ENCODE measurements at places on chromosomes 13 and 19.
A peak's percentile ranks its signal among the peaks of the same experiment; 100 is the strongest.

DNA sequence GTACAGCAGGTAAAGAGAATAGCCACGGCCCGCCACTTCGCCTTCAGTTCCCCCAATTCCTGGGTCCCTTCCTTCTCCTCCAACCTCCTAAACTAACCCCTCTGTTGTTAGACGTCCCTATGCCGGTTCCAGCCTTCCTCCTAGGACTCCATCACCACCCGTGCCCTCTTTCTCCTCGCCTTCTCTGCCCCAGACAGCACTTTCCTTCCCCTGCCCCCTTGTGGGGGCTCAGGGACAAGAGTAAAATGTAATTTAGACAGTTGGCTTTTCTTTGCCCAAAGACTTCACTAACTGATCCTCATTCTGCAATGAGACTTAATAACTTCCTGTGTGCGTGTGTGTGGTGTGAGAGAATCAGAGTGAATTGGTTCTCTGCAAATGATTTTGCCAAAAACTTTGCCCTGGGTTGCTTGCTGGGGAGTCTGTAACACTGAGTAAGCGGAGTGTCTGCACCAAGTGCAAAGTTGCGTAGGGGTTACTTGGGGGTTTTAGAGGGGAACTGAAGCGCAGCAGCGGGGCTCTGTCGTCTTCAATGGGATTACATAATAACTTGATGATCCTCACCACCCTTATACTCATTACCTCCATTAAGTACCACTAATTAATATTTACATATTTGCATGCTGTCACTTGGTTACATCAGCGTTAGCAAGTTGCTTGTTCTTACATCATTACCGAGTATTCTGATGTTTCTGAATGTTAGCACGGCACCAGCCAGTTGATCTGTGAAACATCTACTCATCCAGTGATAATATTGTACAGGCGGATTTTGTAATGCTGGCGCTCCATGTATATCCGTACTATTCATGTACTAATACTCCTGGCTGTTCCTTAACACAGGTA, 19.9 kb upstream of the SGCG start:
- DNase-seq = no peak

- DNase-seq = peak; percentile 82
Observed at GRCh38 chr19:46787331-46788261, 798 bp downstream of the SLC1A5 start.

- no peak for DNase-seq
Observed at GRCh38 chr13:75309981-75310580, 171.9 kb downstream of the TBC1D4 start.

GRCh38 chr13:39672378-39673132, 17.1 kb downstream of the COG6 start:
- DNase-seq = no peak

- DNase-seq = peak; percentile 79
Observed at GRCh38 chr19:2051773-2052704, 995 bp upstream of the MKNK2 start.

DNA sequence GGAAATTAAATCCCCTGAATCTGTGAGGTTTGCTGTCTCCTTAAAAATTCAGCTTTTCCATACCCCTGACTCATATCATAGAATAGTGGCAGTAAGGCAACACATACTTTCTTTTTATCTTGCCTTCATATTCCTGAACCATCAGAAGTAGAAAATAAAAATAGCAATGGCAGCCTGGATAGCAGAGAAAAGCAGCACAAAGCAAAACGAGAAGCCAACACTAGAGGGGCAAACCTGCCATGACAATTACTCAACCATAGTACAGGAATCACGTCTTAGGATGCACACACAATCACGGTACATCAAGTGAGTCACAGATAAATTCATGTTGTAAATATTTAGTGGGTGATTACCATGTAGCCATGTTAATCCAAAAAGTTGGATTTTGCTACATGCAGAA, 343.0 kb downstream of the ITGBL1 start:
- no peak for DNase-seq

DNA sequence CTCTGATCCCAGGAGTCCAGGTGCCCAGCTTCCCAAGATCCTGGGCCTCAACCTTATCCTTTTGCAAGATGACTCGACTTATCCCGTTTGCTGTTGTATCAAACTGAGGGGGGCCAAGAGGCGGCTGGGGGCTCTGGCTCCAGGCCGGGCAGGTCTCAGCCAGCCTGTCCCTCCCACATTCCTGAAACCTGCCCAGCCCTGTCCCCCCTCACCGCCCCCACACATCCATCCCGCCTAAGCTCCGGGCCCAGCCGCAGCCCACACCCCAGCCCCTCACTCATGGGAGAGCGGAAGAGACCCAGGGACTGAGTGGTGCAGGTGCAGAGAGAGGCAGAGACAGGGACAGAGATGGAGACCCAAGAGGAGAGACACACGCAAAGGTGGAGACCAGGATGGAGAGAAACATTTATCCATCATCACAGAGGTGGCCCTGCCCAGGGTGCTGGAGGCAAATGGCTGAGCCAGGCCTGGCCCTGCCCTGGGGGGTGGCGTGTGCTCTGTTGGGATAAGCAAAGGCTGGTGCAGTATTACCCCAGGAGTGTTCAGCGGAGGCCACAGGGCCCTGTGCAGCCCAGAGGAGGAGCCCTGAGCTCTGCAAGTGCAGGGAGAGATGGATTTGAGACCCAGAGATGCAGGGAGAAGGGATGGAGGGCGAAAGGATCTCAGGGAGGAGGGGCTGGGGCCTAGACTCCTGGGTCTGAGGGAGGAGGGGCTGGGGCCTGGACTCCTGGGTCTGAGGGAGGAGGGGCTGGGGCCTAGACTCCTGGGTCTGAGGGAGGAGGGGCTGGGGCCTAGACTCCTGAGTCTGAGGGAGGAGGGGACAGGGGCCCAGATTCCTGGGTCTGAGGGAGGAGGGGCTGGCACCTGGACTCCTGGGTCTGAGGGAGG, 1.6 kb downstream of the BCAM start:
- DNase-seq = no peak

DNA sequence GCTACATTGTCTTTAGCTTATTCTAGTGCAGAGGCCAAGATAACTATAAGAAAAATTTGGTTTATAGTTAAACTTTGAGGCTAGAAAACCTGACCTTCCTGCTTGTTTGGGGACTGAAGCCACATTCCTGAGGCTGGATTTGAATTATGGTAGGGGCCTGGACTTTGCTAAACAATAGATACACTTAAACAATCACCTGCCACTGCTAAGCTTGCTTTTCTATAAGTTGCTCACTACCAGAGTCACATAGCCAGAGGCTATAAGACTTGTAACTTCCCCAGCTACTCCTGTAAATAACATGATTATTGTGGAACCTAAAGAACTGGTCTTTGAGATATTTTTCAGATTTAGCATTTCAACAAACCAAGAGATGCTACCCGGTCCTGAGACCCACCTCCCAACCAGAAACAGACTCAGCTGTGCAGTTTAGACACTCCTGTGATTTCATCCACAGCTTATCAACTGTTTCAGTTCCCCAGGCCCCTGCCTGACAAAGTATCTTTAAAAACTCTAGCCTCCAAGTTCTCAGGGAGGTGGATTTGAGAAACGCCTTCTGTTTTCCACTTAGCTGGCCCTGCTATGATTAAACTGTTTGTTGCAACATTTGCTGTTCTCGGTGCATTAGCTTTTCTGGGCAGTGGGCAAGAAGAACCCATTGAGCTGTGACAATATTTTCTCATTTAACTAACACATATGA, 77.7 kb downstream of the MIPEP start:
- no peak for DNase-seq

DNA sequence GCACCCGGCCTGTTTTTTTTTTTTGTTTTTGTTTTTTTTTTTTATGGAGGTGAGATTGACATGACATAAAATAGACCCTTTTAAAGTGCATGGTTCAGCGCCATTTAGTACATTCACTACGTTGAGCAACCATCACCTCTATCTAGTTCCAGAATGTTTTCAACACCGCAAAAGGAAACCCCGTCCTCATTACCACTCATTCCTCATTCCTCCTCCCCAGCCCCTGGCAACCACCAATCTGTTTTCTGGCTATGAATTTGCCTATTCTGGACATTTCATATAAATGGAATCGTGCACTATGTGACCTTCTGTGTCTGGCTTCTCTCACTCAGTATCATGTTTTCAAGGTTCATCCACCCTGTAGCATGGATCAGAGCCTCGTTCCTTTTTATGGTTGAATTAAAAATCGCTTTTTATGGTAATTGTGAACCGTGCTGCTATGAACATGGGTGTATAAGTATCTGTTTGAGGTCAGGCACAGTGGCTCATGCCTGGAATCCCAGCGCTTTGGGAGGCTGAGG, 9.9 kb upstream of the ADGRE5 start:
- DNase-seq = no peak

- no peak for DNase-seq
Observed at GRCh38 chr13:99871249-99871898, 100.2 kb downstream of the ZIC5 start.

DNA sequence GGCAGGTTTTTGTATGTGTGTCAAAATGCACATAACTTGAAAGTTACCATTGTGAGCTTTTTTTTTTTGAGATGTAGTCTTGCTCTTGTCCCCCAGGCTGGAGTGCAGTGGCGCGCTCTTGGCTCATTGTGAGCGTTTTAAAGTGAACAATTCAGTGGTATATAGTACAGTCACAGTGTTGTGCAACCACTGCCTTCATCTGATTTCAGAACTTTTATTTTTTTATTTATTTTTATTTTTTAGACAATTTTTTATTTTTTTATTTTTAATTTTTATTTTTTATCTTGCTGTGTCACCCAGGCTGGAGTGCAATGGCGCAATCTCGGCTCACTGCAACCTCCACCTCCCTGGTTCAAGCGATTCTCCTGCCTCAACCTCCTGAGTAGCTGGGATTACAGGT, 15.0 kb downstream of the SLC25A42 start:
- DNase-seq = no peak

DNA sequence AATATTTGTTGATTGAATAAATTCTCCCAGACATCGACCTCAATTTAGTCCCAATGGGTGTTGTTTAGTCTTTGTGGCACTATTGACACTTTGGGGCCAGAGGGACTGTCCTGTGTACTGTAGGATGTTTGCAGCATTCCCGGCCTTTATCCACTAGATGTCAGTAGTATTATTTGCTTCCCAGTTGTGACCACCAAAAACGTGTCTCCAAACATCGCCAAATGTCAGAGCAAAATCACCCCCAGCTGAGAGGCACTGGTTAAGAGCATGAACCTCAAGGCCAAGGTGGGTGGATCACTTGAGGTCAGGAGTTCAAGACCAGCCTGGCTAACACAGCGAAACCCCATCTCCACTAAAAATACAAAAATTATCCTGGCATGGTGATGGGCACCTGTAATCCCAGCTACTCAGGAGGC, 15.4 kb downstream of the NLRP12 start:
- no peak for DNase-seq

GRCh38 chr19:41376241-41376997, at the start of gene TMEM91:
TSS of gene TMEM91 (plus strand) at chr19:41376533. CDS start at chr19:41378310, 1,777 bp downstream.
- peak; percentile 66 for DNase-seq

DNA sequence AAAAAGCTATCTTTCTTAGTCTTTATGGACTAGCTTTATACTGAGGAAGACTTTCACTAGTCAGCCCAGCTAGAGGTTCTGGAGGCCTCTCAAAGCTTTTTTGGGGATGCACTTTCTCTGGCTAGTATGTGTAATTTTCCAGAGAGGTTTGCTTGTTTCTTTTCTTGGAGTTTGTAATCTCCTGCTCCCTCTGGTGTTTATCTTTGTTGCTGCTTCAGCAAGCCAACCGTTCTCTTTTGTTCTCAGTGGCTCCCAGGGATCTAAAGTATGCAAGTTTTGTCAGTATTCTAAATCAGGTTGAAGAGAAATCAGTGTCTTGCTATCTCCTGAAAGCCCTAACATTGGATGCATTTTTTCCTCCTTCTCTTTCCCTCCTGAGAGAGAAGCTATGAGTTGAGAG, 121.1 kb upstream of the MYO16 start:
- DNase-seq = no peak

DNA sequence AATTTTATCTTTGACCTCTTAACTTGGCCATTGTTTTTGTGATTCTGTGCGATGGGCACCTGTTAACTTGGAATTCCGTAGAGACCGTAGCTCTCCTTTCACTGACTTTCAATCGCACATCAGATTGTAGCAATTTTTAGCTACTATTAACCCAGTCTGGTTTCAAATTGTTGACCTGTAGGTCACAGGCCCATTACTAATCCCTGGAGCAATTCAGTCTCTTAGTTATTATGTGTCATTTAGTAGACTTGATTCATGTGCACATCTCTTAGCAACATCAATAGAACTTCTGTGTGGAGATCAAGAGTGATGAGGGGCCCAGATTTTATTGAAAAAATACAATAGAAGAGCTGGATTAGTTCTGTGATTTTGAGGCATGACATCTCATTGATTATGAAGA, 549.6 kb upstream of the SLC10A2 start:
- DNase-seq = no peak

DNA sequence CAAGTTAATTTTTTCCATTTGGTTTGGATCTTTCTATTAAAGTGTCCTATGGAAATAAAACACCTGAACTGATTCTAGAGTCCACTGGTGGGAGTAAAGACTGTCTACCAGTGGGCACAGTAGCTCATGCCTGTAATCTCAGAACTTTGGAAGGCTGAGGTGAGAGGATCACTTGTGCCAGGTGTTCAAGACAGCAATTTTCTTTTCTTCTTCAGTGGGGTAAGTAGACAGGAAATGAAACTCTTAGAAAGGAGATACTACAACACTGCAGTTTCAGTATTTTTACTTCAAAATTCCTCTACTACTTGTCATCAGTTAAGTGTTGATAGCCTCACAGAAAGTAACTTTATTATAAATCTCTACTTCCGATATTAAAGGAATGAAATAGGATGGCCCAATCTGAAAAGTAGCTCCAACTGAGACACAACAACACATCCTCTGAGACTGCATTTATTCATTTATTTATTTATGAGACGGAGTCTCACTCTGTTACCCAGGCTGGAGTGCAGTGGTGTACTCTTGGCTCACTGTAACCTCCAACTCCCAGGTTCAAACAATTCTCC, 26.3 kb downstream of the DNMT1 start:
- DNase-seq = no peak

GRCh38 chr13:33257841-33258807, 27.4 kb downstream of the STARD13 start:
- DNase-seq = no peak

DNA sequence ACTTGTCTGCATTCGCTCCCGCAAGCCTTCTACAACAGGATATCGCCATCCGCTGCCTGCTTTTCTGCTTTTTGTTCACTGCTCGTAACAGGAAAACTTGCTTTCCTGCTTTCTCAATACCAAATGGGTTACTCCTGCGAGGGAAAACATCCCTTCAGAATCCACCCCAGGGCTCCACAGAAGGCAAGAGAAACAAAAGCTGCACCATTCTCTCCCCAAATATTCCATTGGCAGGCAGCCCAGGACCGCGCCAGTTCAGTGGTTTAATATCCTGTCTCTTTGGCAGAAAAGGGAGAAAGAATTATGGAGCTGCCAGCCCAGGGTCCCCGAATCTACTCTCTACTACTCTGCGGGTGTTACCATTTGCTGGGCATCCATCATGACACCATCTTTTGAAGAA, 84.7 kb upstream of the DOCK9 start:
- DNase-seq = peak; percentile 60
